Psoas muscle (tissue), 8 donors: ENCODE measurements at places on chromosomes 16 and 17. TPM values are rescaled to one million over a fixed set of nuclear protein-coding genes. Genes with fewer than 3 reads are reported as not detected.

Gene CRYM
- 0.39 TPM for polyA plus RNA-seq

Gene RPAIN
- 25.2 TPM for polyA plus RNA-seq

Gene TAF1C
- 24.4 TPM for polyA plus RNA-seq

Gene KDM6B
- 16.6 TPM for polyA plus RNA-seq

GRCh38 chr17:27602721-27603420 is 28.1 kb upstream of the LGALS9 start:
- H3K27ac ChIP-seq: no peak overlapping the region
- no peak overlapping the region for H3K4me3 ChIP-seq
- no peaks in the 10 kb centered on the region for H3K4me1 ChIP-seq
- H3K36me3 ChIP-seq: peaks cover 91% of the 10 kb centered on the region
- H3K27me3 ChIP-seq: no peaks in the 10 kb centered on the region

GRCh38 chr17:76640550-76641380 is 2.8 kb downstream of the ST6GALNAC1 start:
- no peaks in the 10 kb centered on the region for H3K36me3 ChIP-seq
- no peaks in the 10 kb centered on the region for H3K27me3 ChIP-seq
- H3K4me1 ChIP-seq: no peaks in the 10 kb centered on the region
- H3K4me3 ChIP-seq: no peak overlapping the region
- no peak overlapping the region for H3K27ac ChIP-seq

- no peak overlapping the region for H3K27ac ChIP-seq
- H3K36me3 ChIP-seq: no peaks in the 10 kb centered on the region
- H3K4me3 ChIP-seq: no peak overlapping the region
- peaks cover 30% of the 10 kb centered on the region for H3K27me3 ChIP-seq
These were observed 142.2 kb downstream of the ENGASE start for GRCh38 chr17:79216826-79217225.

DNA sequence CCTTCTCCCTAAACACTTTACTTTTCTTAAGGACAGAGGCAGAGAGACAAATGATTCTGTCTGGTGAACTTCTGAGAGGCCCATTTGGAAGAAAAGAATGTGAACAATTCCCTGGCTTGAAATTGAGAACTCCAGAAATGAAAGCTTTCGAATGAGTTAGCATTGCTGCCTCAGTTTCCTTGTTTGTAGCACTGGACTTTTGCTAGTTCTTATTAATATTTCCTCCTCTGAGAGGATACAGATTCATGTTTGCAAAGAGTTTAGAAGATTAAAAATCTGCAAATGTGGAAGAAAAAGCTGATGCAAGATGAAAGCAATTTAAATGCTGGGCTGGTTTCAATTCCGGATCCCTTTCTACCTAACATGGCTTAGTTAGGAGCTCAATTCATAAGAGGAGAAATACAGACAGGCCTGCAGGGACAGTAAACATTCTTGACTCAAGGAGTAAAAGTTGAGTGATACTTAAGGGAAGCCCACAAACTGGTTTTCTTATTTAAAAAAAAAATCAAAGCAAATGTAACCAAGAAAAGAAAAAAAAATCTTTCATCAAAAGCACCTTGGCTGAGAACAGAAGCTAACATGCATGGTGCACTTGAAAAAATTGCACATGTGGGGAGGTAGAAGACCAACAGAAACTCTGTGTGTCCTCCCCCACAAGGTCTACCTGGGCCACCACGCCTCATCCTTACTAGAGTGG is 27.1 kb downstream of the HNF1B start:
- no peaks in the 10 kb centered on the region for H3K4me1 ChIP-seq
- H3K27ac ChIP-seq: no peak overlapping the region
- no peak overlapping the region for H3K4me3 ChIP-seq
- no peaks in the 10 kb centered on the region for H3K36me3 ChIP-seq

GRCh38 chr16:24002619-24003018 is 166.8 kb downstream of the PRKCB start:
- no peaks in the 10 kb centered on the region for H3K4me1 ChIP-seq
- no peak overlapping the region for H3K4me3 ChIP-seq
- no peaks in the 10 kb centered on the region for H3K36me3 ChIP-seq
- H3K27ac ChIP-seq: no peak overlapping the region

DNA sequence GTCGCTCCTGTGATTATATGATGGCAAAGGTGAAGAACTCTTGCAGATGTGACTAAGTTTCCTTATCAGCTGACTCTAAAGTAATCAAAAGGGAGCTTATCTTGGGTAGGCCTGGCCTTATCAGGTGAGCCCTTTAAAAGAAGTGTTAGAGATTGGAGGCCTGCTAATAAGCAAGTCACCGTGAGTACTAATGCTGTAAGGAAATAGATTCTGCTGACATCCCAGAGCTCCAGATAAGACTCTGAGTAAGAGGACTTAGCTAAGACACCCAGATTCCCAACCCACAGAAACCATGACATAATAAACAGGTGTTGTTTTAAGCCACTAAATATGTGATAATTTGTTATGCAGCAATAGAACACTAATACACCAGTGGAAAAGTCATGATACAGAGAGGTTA is 99.9 kb upstream of the FAM20A start:
- no peaks in the 10 kb centered on the region for H3K36me3 ChIP-seq
- no peak overlapping the region for H3K27ac ChIP-seq
- no peak overlapping the region for H3K4me3 ChIP-seq
- H3K27me3 ChIP-seq: no peaks in the 10 kb centered on the region
- no peak for DNase-seq

GRCh38 chr17:34762078-34762477 is 182.7 kb downstream of the TMEM132E start:
- H3K4me3 ChIP-seq: no peak overlapping the region
- H3K4me1 ChIP-seq: no peaks in the 10 kb centered on the region
- DNase-seq: no peak
- H3K27me3 ChIP-seq: peaks cover 4% of the 10 kb centered on the region
- no peaks in the 10 kb centered on the region for H3K36me3 ChIP-seq
- H3K27ac ChIP-seq: no peak overlapping the region
